Iris pigment epithelial cell (primary cell): ENCODE measurements at places on chromosomes 11 and 22.
A peak's percentile ranks its signal among the peaks of the same experiment; 100 is the strongest.

DNA sequence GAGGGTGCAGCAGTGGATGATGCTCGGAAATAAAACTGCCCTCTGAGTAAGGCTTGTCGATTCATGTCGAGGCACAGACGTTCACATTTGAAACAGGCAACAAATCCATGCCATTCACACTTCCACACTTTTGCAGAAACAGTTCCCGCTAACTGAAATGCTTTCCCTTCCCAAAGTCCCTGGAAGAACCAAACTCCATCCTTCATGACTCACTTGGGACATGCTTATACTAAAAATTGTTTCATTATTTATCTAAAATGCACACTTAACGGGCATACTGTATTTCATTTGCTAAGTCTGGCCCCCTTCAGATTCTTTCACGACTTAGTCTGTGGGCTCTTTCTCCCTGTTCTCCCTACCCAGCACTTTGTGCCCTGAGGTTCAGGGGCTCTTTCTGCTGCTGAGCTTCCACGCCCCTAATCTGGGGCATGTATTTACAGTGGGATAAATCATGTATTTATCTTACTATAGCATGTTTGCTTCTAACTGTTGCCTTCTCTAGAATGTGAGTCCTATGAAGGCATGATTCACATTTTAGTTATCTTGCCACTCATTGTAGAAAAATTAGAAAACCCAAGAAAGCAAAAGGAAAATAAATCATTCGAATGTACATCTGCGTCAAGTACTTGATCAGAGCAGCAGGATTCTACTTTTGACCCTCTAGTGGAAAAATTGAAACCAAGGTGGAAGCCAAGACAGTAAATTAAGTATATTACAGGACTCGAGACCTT, 12.5 kb downstream of the SCGB1A1 start:
- peak; percentile 90 for DNase-seq

GRCh38 chr11:63961608-63962412, 12.6 kb upstream of the COX8A start:
- DNase-seq = no peak

- no peak for DNase-seq
Measured at GRCh38 chr11:130464291-130464812, 15.9 kb downstream of the ADAMTS15 start.

DNA sequence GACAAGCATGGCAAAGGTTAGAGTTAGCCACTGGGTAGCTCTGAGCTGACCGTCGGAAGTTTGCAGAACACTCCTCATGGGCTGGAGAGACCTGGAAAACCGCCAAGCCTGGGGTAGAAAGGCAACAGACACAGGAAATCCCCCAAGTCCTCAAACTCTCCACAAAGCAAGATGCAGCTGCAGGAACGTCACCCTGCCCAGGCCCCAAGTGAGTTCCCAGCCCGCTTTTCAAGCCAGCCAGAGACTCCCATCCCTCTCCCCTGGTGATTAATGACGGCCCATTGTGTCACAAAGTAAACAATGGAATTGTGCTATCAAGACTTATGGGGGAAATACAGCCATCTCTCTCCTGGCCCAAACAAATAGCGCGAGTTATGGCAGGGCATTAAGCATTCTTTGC, 633.0 kb downstream of the TBC1D22A start:
- no peak for DNase-seq

DNA sequence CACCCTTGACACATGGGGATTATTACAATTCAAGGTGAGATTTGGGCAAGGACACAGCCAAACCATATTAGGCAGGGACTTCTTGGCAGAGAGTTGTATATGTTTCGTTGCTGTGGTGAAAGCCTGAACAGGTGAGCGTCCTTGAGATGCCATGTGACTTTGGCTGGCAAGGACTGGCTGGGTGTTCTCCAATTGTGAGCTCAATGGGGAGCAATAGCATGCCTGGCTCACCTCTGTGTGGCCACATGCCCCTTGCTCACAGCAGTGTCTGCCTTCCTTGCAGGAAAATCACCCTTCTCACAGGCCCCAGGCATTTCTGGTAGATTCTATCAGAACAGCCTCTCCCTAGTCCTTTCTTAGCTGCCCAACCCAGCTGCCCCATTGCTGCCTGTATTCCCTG, 105.5 kb downstream of the PARVA start:
- DNase-seq = no peak

DNA sequence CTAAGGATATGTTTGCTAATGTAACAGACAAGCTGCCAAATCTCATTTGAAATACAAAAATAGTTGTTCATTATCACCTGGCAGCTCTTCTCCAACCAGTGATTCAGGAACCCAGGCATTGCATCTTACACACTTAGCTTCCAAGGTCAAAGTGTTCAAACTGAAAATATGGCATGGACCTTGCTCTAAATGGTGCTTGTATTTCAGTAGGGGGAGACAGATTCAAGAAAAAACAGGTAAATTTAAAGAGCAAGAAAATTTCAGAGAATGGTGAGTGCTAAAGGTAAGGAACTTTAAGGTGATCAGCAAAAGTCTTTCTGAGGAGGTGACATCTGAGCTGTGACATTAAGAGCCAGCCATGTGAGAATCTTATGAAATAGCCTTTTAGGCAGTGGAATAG, 82.8 kb upstream of the E2F8 start:
- DNase-seq = peak; percentile 5

DNA sequence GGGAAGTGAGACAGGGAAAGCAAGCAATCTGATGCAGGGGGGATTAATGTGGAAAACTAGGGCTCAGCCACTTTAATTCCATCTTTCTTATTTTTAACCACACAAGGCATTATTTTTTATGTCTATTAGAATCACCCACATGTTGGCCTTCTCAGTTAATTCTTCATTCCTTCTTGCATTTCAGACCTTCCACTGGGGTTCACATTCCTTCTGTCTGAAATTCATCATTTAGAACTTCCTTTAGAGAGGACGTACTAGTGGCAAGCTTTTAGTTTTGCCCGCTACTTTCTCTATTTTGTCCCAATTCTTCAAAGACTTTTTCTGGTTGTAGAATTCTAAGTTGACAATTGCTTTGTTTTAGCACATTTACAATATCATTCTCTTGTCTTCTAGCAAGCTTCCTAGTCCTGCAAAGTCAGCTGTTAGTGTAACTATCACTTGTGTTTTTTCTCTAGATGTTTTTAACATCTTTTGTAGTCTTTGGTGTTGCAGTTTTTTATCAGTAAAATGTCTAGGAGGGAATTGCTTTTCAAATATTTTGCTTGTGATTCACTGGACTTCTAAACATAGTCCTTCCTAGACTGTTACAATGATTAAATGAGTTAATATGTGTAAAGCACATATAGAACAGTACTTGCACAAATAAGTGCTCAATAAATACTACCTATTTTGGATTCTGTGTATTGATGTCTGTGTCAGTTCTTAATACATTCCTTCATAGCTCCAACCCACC, 5.5 kb upstream of the NNMT start:
- peak; percentile 84 for DNase-seq

DNA sequence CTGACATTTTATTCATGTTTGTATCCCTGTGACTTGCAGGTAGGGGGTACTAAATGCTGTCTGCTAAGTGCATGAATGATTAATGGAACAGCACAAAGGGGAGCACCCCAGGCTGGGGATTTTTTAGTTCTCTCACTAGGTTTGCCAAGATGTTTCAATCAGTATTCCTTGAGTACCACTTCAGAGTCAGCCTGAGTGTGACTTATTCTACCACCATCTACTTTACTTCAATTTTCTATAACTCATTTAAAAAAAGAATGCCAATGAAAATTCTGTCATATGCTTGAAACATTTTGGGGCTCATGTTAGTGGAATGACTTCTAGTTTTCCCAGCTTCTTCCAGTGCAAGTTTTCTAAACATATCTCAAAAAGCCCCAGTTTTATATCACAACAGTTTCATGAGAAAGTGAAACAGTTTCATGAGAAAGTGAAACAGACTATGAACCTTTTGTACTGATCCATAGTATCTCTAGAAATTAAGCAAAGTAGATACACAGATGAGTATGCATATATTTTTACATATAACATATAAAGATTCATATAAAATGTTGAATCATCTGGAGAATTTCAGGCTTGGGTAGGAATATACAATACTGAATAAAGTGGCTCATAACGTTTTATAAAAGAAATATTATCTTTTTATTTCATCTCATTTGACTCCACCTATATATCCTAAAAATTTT, 252.4 kb downstream of the GRM5 start:
- no peak for DNase-seq

DNA sequence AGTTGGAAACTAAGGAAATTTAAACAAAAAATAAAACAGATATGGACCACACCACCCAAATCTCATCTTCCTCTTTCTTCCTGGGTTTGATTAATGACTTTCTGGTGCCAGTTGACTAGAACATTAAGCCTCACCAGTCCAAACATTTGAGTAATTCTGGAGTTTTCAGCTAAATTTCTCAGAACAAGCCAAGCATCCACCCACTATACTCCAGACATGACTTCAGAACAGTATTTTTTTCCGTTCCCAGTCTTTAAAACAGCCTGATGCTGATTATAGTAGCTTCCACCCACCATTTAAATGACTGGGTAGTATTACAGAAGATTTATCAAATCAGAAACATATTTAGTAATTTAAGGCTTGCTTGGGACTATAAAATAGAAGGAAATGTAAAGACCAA, 230.9 kb upstream of the UBASH3B start:
- no peak for DNase-seq

DNA sequence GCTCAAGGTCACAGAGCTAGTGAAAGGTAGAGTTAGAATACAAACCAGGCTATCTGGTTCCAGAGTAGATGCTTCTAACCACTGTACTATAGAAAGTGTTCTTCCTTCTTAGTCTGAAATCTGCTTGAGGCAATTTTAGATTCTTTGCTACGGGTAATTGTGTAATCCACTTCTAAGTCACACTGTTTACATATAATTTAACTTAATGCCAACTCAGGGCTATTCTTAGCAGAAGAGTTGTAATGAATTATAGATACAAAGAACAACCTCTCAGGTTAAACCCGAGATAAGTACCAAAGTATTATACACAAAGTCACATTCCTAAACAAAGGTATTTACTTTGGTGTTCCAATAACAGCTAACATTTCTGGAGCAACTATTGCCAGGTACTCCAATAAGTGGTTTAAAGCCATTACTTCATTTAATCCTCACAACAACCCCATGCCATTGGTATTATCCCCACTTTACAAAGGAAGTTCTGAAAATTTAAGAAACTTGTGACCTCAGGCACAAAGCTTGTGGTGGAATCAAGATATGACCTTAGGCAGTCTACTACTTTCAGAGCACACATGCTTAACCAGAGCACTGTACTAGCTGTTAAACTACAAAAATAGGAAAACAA, 31.1 kb upstream of the DDI1 start:
- DNase-seq = peak; percentile 62

DNA sequence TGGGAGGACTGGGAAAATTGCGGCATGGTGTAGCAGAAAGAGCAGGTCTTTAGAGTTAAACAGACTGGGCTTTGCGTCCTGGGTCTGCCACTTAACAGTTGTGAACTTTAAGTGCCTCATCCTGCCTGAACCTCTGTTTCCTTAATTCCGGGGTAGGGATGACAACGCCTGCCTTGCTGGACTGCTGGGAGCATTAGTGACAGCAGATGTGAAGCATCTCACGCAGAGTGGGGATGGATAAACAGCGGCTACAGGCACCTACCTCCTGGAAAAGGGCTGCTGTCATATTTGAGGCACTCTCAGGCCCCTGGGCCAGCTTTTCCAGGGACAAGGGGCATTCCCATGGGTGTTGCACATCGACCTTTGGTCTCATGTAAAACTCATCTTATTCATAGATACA, 572.2 kb downstream of the TBC1D22A start:
- DNase-seq = no peak

GRCh38 chr11:58285483-58286040, 17.5 kb upstream of the OR10W1 start:
- no peak for DNase-seq

DNA sequence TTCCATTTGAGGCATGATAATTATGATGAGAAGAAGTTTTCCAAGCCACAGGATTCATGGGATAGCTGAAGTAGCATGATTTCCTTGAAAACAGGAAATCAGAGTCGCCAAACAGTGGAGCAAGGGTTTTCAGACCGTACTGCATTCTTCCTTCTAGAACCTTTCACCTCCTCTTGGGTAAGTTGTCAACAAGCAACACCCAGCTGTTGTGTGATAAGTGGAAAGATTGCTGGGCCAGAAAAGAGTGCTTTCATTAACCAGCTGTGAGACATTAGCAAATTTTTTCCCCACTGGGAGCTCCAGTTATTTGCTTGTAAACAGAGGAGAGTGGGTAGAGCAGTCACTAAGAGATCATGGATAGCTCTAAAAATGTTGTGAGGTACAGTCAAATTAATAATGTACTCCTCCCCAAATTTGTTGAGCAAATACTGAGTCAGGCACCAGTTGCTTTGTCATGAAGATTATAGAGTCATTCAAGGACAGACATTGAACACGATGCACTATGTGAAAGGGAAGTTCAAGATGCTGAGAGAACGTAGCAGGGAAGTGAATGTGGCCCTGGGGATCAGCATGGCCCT, 11.7 kb upstream of the MPEG1 start:
- peak; percentile 38 for DNase-seq

GRCh38 chr11:128595221-128595620, 7.9 kb upstream of the ETS1 start:
- peak; percentile 43 for DNase-seq

DNA sequence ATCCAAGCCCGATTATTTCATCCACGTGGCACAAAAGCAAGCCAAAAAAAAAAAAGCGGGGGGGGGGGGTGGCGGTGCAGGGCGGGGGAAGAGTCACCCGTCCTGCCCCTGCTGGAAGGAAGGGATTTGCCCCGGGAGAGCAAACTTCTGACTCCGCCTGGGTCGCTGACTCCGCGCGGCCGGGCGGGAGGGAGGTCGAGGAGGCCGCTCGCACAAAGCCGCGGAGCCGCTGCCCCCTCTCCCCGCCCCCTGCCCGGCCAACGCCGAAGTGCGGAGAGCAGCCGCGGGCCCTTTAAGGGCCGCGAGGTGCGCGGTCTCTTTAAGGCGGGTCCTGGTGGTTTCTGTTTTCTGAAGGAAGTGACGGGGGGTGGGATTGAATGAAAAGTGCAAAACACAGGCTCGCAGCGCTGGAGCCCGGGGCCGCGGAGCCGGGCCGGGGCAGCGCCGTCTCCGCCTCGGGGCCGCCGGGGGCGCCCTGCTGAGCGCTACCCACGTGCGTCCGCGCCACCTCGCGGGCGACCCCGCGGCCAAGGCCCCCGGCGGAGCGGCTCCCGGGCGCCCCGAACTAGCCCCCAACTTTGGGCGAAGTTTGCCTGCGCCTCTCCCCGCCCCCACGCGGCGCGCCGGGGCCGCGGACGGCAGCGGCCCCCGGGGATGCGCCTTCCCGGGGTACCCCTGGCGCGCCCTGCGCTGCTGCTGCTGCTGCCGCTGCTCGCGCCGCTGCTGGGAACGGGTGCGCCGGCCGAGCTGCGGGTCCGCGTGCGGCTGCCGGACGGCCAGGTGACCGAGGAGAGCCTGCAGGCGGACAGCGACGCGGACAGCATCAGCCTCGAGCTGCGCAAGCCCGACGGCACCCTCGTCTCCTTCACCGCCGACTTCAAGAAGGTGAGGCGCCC, at the start of gene OAF:
Gene OAF, plus strand, starts transcription at position 407 of the 896 bp plus-strand sequence. Its CDS starts 248 bp downstream, at position 655.
- peak; percentile 85 for DNase-seq

- peak; percentile 22 for DNase-seq
Measured at GRCh38 chr11:72685560-72686480, 11.6 kb upstream of the PDE2A start.

GRCh38 chr11:60985991-60986915, 14.8 kb downstream of the CD6 start:
- peak; percentile 59 for DNase-seq

GRCh38 chr11:38667359-38667758, 2069.3 kb upstream of the RAG2 start:
- no peak for DNase-seq
